Sigmoid colon (tissue), 7 donors: ENCODE measurements at places on chromosomes 12 and 14. TPM values are rescaled to one million over a fixed set of nuclear protein-coding genes. Genes with fewer than 3 reads are reported as not detected.

INHBE gene
- total RNA-seq: not detected

GRCh38 chr14:84401631-84402030 is 1128.3 kb upstream of the FLRT2 start:
- no peak overlapping the region for H3K27ac ChIP-seq
- no peak overlapping the region for H3K4me3 ChIP-seq
- no peaks in the 10 kb centered on the region for H3K36me3 ChIP-seq
- no peaks in the 10 kb centered on the region for H3K27me3 ChIP-seq
- no peak for DNase-seq

- H3K27me3 ChIP-seq: no peaks in the 10 kb centered on the region
- no peaks in the 10 kb centered on the region for H3K4me1 ChIP-seq
- H3K36me3 ChIP-seq: peaks cover 6% of the 10 kb centered on the region
- no peak overlapping the region for H3K4me3 ChIP-seq
These were observed 204.3 kb downstream of the ESR2 start for GRCh38 chr14:64089920-64090319.

DTX1 gene
- total RNA-seq: 3.9 TPM

GRCh38 chr12:64097366-64098105 is 124.6 kb downstream of the KICS2 start:
- no peaks in the 10 kb centered on the region for H3K27me3 ChIP-seq
- DNase-seq: no peak
- no peak overlapping the region for H3K4me3 ChIP-seq
- H3K27ac ChIP-seq: no peak overlapping the region
- H3K4me1 ChIP-seq: no peaks in the 10 kb centered on the region

DNA sequence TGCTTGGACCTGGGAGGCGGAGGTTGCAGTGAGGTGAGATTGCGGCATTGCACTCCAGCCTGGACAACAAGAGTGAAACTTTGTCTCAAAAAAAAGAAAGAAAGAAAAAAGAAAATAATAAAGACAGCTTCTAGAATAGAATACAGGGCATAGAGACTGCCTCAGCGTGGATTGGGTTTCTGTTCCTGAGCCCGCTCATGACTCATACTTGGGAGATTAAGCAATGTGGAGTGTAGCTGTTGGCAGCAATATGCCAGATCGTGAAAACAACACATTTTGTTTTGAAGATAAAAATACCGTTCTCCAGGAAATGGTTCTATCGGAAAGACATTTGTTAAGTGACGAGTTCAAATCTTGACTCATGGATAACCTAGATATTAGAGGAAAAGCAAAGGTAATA is 67.2 kb downstream of the GLT1D1 start:
- H3K36me3 ChIP-seq: no peaks in the 10 kb centered on the region
- H3K27ac ChIP-seq: no peak overlapping the region
- DNase-seq: no peak
- no peak overlapping the region for H3K4me3 ChIP-seq
- no peaks in the 10 kb centered on the region for H3K4me1 ChIP-seq

GRCh38 chr12:47820631-47821345 is 1.1 kb upstream of the HDAC7 start:
- H3K27me3 ChIP-seq: no peaks in the 10 kb centered on the region
- H3K36me3 ChIP-seq: no peaks in the 10 kb centered on the region
- peaks cover 84% of the 10 kb centered on the region for H3K4me1 ChIP-seq
- DNase-seq: peak; percentile 97

DNA sequence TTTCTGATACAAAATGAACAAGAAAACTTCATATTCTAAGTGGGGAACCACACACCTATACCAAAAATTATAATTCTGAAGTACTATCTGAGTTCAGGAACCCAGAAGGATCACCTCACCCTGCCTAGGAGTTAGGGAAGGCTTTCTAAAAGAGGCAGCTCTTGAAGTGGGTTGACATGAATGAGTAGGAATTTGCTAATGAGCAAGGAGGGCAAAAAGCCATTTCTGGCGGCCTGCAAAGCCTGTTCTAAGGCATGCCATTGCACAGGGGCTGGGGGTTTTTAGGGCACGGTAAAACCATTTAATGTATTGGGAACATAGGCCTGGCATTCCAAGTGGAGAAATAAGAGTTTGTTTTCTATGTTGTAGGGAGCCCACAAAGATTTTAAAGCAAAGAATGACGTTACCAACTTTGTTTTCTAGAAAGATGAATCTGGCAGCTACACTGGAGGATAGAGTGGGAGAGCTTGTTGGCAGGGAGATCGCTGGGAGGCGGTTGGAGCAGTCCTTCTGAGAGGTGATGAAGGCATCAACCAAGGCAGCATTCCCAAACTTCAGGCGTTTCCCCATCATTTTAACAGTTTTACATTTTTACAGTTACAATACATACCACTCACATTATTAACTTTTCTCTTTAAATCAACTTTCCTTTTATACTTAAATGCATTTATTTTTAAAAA is 14.1 kb downstream of the IFT43 start:
- H3K36me3 ChIP-seq: peaks cover 8% of the 10 kb centered on the region
- H3K4me3 ChIP-seq: no peak overlapping the region
- DNase-seq: no peak
- peaks cover 18% of the 10 kb centered on the region for H3K4me1 ChIP-seq
- H3K27ac ChIP-seq: no peak overlapping the region
- H3K27me3 ChIP-seq: no peaks in the 10 kb centered on the region

- no peaks in the 10 kb centered on the region for H3K36me3 ChIP-seq
- H3K4me1 ChIP-seq: peaks cover 6% of the 10 kb centered on the region
- H3K27ac ChIP-seq: no peak overlapping the region
- no peak for DNase-seq
These were observed 2.6 kb downstream of the LIN7A start for GRCh38 chr12:80935111-80935510.

ITGB7 gene
- 1.2 TPM for total RNA-seq

MEG3 gene
- total RNA-seq: 37.8 TPM

GRCh38 chr14:98925354-98926040 is 346.5 kb downstream of the BCL11B start:
- peak; percentile 28 for DNase-seq
- no peaks in the 10 kb centered on the region for H3K36me3 ChIP-seq
- no peak overlapping the region for H3K4me3 ChIP-seq
- H3K4me1 ChIP-seq: no peaks in the 10 kb centered on the region
- no peaks in the 10 kb centered on the region for H3K27me3 ChIP-seq

- H3K4me1 ChIP-seq: peaks cover 17% of the 10 kb centered on the region
- H3K27me3 ChIP-seq: no peaks in the 10 kb centered on the region
- H3K36me3 ChIP-seq: no peaks in the 10 kb centered on the region
- H3K4me3 ChIP-seq: no peak overlapping the region
- DNase-seq: no peak
- no peak overlapping the region for H3K27ac ChIP-seq
These were observed 123.2 kb upstream of the FOXN3 start for GRCh38 chr14:89540009-89540829.

SLCO1C1 gene
- total RNA-seq: 0.16 TPM

- no peaks in the 10 kb centered on the region for H3K36me3 ChIP-seq
- H3K4me1 ChIP-seq: no peaks in the 10 kb centered on the region
- no peaks in the 10 kb centered on the region for H3K27me3 ChIP-seq
- no peak overlapping the region for H3K4me3 ChIP-seq
- no peak overlapping the region for H3K27ac ChIP-seq
These were observed 240.9 kb downstream of the ETNK1 start for GRCh38 chr12:22865822-22866221.

PMCH gene
- not detected for total RNA-seq

PROX2 gene
- total RNA-seq: 0.16 TPM

GRCh38 chr12:94733727-94734126 is 83.4 kb upstream of the TMCC3 start:
- no peaks in the 10 kb centered on the region for H3K4me1 ChIP-seq
- no peak overlapping the region for H3K4me3 ChIP-seq
- no peak for DNase-seq
- no peak overlapping the region for H3K27ac ChIP-seq

NPAS3 gene
- 3.2 TPM for total RNA-seq

DNA sequence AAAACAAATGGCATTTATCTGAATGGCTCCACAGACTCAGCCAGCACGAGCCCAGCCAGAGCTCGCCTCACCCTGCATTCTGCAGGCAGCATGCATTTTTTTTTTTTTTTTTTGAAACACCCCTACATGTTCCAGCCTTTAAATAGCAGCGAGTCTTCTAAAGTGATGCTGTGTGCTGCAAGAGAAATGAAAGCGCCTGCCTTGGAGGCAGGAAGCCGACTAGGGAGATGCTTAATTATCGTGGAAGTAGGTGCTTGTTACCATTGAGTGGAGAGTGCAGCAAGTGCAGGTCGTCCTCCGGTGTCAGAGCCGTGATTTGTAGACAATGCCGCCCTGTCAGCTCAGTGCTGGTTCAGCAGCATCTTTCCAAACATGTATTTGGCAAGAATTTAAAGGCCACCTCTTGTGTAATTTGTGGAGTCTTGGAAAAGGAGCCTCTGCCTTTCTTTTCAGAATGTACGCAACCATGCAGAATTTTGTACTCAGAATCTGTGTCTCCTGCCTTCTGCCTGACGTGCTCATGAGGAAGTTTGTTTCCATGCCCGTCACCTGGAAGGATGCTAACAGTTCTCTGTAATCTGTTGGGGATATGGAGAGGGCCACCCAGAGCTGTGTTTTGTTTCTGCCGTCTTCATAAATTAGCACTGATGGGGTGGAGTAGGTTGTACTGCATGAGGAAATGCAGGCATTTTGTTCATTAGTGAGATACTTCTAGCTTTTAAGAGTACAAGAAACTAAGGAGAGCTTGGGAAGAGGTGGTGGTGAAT is 345.9 kb upstream of the RGS6 start:
- H3K36me3 ChIP-seq: no peaks in the 10 kb centered on the region
- H3K4me1 ChIP-seq: peaks cover 38% of the 10 kb centered on the region
- H3K4me3 ChIP-seq: peak overlapping the region; percentile 29
- no peak for DNase-seq

GRCh38 chr14:95831468-95831867 is 45.2 kb upstream of the TUNAR start:
- no peak overlapping the region for H3K27ac ChIP-seq
- H3K36me3 ChIP-seq: no peaks in the 10 kb centered on the region
- no peak for DNase-seq
- H3K27me3 ChIP-seq: peaks cover 22% of the 10 kb centered on the region
- H3K4me1 ChIP-seq: no peaks in the 10 kb centered on the region

DNA sequence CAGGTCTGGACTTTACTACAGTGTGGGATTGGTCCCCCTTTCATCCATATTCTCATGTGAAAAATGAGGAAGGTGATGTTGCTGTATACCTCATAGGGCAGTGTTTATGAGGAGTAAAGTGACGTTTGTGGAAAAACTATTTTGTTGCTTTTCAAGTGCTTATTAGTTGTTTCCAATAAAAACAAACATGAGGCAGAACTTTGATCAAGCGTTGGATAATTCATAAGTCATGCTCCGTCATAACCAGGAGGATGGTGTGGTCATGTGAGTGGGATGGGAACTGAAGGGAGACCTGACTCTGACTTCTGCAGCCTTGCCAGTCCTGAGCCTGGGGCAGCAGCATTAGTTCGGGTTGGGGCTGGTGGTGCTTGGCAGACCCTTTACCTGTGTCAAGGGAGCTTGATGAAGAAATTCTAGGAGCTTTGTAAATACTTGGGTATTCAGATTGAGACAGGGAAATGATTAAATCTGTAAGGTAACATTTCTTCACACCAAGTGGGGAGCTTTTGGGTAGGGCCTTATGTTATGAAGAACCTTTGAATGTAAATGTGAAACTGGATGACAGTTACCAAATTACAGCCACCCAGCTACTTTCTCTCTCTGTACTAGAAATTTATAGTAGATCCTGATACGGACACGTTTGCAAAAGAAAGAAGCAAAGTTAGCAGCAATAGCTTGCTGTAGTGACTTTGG is 462.4 kb upstream of the RGS6 start:
- no peaks in the 10 kb centered on the region for H3K36me3 ChIP-seq
- H3K27ac ChIP-seq: no peak overlapping the region
- H3K4me3 ChIP-seq: no peak overlapping the region
- peaks cover 18% of the 10 kb centered on the region for H3K4me1 ChIP-seq

- no peak for DNase-seq
- no peak overlapping the region for H3K27ac ChIP-seq
These were observed 181.6 kb upstream of the PZP start for GRCh38 chr12:9389796-9390195.

- no peak overlapping the region for H3K27ac ChIP-seq
- no peaks in the 10 kb centered on the region for H3K36me3 ChIP-seq
- no peak for DNase-seq
- no peak overlapping the region for H3K4me3 ChIP-seq
- H3K4me1 ChIP-seq: no peaks in the 10 kb centered on the region
- no peaks in the 10 kb centered on the region for H3K27me3 ChIP-seq
These were observed 47.8 kb upstream of the MED13L start for GRCh38 chr12:116325336-116325664.

DNA sequence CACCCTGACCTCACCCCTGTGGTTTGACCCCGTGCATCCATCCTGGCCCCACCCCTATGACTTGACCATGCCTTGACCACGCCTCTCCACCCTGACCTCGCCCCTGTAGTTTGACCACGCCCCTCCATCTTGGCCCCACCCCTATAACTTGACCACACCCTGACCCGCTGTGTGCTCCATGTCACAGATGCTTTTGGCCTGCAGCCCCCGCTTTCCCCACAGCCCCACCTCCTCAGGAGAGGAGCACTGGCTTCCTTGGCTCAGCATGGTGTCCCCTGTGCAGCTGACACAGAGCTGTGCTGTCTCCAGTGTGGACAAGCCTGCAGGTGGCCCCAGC is 269.9 kb upstream of the SFSWAP start:
- DNase-seq: no peak
- H3K27ac ChIP-seq: no peak overlapping the region
- H3K36me3 ChIP-seq: no peaks in the 10 kb centered on the region
- H3K4me1 ChIP-seq: no peaks in the 10 kb centered on the region
- no peak overlapping the region for H3K4me3 ChIP-seq

- H3K4me1 ChIP-seq: no peaks in the 10 kb centered on the region
- H3K27me3 ChIP-seq: peaks cover 18% of the 10 kb centered on the region
- no peaks in the 10 kb centered on the region for H3K36me3 ChIP-seq
- H3K27ac ChIP-seq: no peak overlapping the region
- H3K4me3 ChIP-seq: no peak overlapping the region
These were observed 1.4 kb upstream of the SLC8A3 start for GRCh38 chr14:70190156-70190555.
